ENCODE measurements at places on chromosomes 13 and 19. TPM values are rescaled to one million over a fixed set of nuclear protein-coding genes. Genes with fewer than 3 reads are reported as not detected.

- no peaks in the 10 kb centered on the region for H3K36me3 ChIP-seq
- no peak within 1 kb of the TSS for H3K27ac ChIP-seq
- DNase-seq: no peak
- no peaks in the 10 kb centered on the region for H3K4me1 ChIP-seq
Measured at GRCh38 chr19:8721334-8721733, at the start of gene OR2Z1. Gene OR2Z1 (plus strand): TSS chr19:8721634. CDS start chr19:8731029, 9,395 bp downstream.

- no peak overlapping the region for H3K4me3 ChIP-seq
- no peaks in the 10 kb centered on the region for H3K36me3 ChIP-seq
- DNase-seq: no peak
- no peak overlapping the region for H3K27ac ChIP-seq
- H3K4me1 ChIP-seq: no peaks in the 10 kb centered on the region
Measured at GRCh38 chr19:33628921-33629825, 7.4 kb downstream of the CHST8 start.

Gene KLK4
- not detected for total RNA-seq

Gene GARIN5B
- total RNA-seq: not detected

DNA sequence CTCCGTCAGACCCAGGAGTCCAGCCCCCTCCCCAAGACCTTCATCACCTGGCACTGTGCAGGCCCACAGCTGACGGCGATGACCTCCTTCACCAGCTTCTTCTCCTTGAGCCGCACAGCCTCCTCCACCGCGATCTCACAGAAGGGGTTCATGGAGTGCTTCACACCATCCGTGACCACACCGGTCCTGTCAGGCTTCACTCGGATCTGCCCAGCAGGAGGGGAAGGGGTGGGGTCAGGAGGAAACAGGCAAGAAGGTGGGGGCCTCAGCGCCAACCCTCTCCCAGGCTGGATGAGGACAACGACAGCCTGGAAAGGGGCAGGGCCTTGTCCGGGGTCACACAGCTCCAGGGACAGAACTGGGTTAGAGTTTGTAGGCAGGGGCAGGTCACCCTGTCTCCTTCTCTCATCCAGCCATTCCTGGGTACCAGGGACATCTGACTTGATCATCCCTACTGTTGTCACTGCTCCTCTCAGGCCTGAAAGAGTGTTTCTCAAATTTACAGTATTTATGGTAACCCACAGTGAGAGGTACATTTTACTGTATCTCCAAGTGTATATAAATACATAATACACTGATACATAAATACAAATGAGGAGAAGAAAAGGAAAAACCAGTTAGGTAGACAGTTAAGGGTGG is 12.0 kb downstream of the ETFB start:
- peaks cover 16% of the 10 kb centered on the region for H3K36me3 ChIP-seq
- no peak overlapping the region for H3K27ac ChIP-seq
- no peak for DNase-seq
- H3K27me3 ChIP-seq: no peaks in the 10 kb centered on the region
- peaks cover 8% of the 10 kb centered on the region for H3K4me1 ChIP-seq

- H3K4me1 ChIP-seq: no peaks in the 10 kb centered on the region
- H3K36me3 ChIP-seq: no peaks in the 10 kb centered on the region
- no peak overlapping the region for H3K27ac ChIP-seq
- H3K27me3 ChIP-seq: no peaks in the 10 kb centered on the region
Measured at GRCh38 chr13:112333756-112334543, 42.2 kb upstream of the SPACA7 start.

Gene IGFL3
- total RNA-seq: not detected

- peaks cover 12% of the 10 kb centered on the region for H3K36me3 ChIP-seq
- peaks cover 15% of the 10 kb centered on the region for H3K4me1 ChIP-seq
- DNase-seq: peak; percentile 65
- H3K4me3 ChIP-seq: peak overlapping the region; percentile 58
Measured at GRCh38 chr19:12668932-12669269, 2.3 kb downstream of the WDR83 start.

Gene CEACAM4
- total RNA-seq: not detected

Gene OVOL3
- not detected for total RNA-seq

Gene KCNC3
- total RNA-seq: not detected

Gene SWSAP1
- 0.36 TPM for total RNA-seq

DNA sequence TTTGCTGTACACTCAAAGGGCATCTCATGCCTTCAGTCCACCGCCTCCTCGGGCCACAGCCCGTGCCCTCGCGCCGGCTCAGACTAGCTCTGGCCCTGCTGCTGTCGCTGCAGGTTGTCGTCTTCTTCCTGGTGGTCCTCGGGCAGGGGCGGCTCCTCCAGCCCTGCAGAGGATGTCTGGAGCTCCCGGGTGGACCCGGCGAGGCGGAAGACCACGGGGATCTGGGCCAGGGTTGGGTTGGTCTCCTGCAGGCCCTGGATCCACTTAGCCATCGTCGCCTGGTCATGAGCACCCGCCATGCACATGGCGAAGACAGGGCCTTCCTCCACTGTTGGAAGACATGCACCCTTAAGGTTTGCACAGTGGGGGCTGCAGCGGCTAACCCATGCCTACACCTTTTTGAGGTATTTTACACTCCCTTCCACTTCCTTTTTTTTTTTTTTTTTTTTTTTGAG is 489 bp upstream of the ZNF653 start:
- peak overlapping the region; percentile 69 for H3K27ac ChIP-seq
- peaks cover 1% of the 10 kb centered on the region for H3K36me3 ChIP-seq
- DNase-seq: no peak
- H3K27me3 ChIP-seq: no peaks in the 10 kb centered on the region

GRCh38 chr13:72693832-72694231 is 33.6 kb downstream of the MZT1 start:
- H3K27me3 ChIP-seq: peaks cover 2% of the 10 kb centered on the region
- H3K4me3 ChIP-seq: no peak overlapping the region
- no peak for DNase-seq

Gene CYP2A6
- not detected for total RNA-seq

Gene CATSPERD
- not detected for total RNA-seq

DNA sequence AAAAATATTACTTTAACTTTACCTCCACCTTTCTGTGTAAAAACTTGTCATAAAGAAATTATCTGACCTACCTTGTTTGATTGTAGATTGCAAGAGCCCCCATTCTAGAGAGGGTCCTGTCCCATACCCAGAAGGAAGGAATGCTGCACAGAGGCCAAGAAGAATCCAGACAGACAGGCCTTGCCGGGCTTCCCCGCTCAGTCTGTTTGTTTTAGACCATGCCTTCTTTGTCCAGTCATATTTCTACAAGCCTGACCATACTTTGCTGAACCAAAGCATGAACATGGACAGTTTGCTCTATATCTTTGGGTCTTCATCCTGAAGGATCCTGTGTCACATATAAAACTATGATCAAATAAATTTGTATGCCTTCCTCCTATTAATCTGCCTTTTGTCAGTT is 95.8 kb upstream of the MYCBP2 start:
- no peaks in the 10 kb centered on the region for H3K36me3 ChIP-seq
- no peaks in the 10 kb centered on the region for H3K4me1 ChIP-seq
- DNase-seq: no peak
- no peak overlapping the region for H3K27ac ChIP-seq
- H3K4me3 ChIP-seq: no peak overlapping the region

DNA sequence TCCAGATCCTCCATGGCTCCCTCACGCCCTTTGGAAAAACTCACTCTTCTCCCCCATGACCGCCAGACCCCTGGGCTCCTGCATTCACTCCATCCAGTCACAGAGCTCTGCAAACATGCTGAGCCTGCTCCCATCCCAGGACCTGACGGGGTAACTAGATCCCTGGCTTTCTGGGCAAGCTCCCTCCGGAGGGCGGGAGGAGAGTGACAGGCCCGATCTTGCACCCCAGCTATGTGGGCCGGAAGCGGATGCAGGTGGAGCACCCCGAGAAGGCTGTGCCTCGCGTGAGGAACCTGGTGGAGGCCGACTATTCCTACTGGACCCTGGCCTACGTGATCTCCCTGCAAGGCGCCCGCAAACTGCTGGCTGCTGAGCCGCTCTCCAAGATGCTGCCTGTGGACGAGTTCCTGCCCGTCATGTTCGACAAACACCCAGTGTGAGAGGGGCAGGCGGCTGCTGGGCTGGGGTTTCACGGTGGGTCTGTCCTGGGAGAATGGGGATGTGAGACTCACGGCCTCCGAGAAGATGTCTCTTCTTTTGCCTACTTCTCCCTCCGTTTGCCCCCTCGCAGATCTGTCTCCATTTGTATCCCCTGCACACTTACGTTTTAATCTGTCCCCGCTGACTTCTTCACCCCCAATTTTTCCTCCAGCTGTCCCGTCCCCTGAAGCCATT is 25.2 kb downstream of the COLGALT1 start:
- no peaks in the 10 kb centered on the region for H3K4me1 ChIP-seq
- no peak overlapping the region for H3K4me3 ChIP-seq
- DNase-seq: no peak
- H3K36me3 ChIP-seq: peaks cover 51% of the 10 kb centered on the region

GRCh38 chr13:82747958-82748357 is 1134.3 kb downstream of the SLITRK1 start:
- no peak overlapping the region for H3K4me3 ChIP-seq
- H3K4me1 ChIP-seq: peaks cover 6% of the 10 kb centered on the region
- H3K36me3 ChIP-seq: no peaks in the 10 kb centered on the region
- H3K27ac ChIP-seq: no peak overlapping the region
- no peaks in the 10 kb centered on the region for H3K27me3 ChIP-seq

Gene IZUMO2
- not detected for total RNA-seq

DNA sequence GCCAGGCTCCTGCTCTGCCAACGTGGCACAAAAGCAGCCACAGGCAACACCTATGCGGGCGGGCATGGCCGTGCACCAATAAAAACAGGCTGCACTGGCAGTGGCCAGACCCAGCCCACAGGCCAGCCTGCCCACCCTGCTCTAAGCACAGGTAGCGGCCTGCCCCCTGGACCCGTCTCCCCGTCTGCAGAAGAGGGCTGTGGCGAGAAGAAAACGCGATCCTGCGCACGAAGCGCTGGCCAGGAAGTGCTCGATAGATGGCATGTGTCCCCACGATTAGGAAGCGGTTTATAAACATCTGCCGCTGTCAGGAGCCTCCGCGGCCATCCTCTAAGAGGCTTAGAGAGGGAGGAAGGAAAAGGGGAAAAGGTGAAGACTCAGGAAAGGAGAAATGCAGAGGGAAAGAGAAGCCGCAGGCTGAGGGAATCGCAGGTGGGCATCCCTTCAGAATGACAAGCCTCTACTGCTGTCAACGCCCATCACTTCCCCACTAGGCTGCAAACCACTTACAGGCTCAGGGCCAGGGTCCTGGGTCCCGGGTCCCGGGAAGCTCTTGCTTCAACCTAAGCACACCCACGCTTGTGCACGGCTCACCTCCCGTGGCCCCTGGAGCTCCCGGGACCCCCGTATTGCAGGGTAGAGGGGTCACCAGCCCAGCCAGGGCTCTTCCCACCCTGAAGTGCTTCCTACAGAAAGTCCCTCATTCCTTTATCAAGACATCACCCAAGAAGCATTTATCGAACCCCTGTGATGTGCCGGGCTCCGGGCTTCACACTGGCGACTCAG is 10.5 kb downstream of the MLLT1 start:
- peaks cover 33% of the 10 kb centered on the region for H3K36me3 ChIP-seq
- H3K4me1 ChIP-seq: peaks cover 38% of the 10 kb centered on the region
- no peak overlapping the region for H3K4me3 ChIP-seq
- H3K27me3 ChIP-seq: no peaks in the 10 kb centered on the region
- no peak overlapping the region for H3K27ac ChIP-seq

DNA sequence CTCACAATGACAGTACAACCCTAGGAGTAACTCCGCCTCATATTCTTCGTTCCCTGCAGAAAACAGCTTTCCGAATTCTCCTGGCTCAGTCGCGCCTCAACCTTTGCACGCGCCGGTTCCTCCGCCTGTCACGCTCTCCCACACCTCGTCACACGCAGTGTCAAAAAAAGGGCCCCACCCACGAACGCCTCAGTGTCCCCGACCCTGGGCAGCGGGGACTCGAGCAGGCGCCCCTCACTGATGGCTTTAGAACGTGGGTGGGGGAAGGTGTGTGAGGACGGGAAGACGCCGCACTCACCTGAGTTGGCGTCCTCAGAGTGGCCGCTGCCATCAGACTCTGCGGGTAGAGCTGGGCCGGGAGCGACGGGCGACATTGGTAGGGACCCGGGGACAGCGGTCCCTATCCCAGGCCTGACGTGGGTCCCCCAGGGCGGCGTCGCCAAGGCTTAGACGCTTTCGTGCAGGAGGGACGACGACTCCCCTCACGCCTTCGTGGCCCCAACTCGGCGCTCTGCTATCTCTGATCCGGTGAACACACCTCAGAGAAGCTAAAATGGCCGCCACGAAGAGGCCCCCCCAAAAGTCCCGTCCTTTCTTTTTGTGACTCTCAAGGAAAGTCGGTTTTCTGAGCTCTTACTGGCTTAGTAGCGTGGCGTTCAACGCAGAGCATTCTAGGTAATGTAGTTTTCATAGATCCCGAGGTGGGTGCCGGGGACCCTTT is at the start of gene ZNF154:
TSS of gene ZNF154 (minus strand) at position 564 of the 721 bp plus-strand sequence. CDS start at position 331, 233 bp downstream.
- DNase-seq: peak; percentile 67
- H3K27me3 ChIP-seq: no peaks in the 10 kb centered on the region

GRCh38 chr13:64556376-64556775 is 2673.8 kb downstream of the PCDH9 start:
- H3K27ac ChIP-seq: no peak overlapping the region
- peak; percentile 2 for DNase-seq
- H3K4me1 ChIP-seq: no peaks in the 10 kb centered on the region
- no peaks in the 10 kb centered on the region for H3K36me3 ChIP-seq

GRCh38 chr13:39961036-39961435 is 305.6 kb downstream of the COG6 start:
- H3K36me3 ChIP-seq: no peaks in the 10 kb centered on the region
- H3K4me1 ChIP-seq: no peaks in the 10 kb centered on the region
- no peak overlapping the region for H3K27ac ChIP-seq

DNA sequence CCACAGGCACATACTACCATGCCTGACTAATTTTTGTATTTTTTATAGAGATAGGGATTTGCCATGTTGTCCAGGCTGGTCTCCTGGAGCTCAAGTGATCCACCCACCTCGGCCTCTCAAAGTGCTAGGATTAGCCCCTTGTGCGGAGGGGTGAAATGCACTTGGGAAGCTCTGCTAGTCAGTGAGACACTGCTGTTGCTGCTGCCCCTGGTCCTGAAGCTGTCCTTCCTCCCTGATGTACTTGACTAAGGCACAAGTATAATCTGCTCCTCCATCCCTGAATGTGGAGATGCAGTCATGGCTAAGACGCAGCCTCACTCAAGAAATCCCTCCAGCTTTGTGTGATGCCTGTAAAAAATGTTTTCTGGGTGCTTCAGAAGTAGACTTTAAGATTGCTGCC is 124.5 kb downstream of the KCTD15 start:
- H3K27me3 ChIP-seq: no peaks in the 10 kb centered on the region
- H3K36me3 ChIP-seq: no peaks in the 10 kb centered on the region
- H3K4me3 ChIP-seq: no peak overlapping the region

- H3K27me3 ChIP-seq: no peaks in the 10 kb centered on the region
- H3K36me3 ChIP-seq: no peaks in the 10 kb centered on the region
- no peak overlapping the region for H3K4me3 ChIP-seq
Measured at GRCh38 chr13:74184283-74184682, 50.1 kb upstream of the KLF12 start.

Gene HCST
- not detected for total RNA-seq
